Forelimb muscle (tissue), 1 donor: ENCODE measurements at places on chromosomes 4 and X.

GRCh38 chr4:175125410-175126068, 207.4 kb downstream of the ADAM29 start:
- no peak for DNase-seq

DNA sequence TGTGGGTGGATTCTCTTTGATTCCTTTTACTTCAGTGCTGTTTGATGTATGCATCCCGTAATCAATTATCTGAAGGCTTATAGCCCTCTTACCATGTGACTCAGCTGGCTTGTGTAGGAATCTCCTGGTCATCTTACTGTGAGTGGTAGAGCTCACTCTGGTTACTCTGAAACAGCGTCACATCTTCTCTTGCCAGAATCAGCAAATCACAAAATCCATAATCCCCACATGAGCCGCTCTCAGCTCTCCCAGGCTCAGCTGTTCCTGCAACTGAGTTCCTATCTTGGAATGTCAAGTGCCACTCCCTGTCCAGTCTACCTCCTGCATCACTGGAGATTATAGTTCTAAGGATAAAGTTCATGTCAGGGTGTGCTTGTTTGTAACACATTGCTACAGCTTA, 278.0 kb downstream of the FBXO8 start:
- no peak for DNase-seq

DNA sequence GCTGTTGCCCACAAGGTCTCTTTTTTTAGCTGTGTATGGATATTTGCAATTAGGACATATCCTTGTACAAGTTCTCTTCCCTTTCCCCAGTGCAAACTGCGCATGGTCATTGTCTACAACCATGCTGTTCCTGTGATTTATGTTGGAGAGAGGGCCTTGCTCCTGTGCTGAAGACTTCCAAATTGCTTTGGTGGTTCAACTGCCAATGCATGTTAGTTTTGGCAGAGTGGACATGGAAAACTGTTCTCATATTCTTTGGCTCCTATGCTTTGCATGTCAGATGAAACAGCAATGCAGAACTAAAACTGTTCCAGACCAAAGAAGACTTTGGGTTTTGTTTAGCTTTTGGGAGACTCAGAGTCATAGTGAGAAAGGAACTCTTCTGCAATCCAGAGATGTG, 148.8 kb upstream of the EDNRA start:
- DNase-seq: no peak

GRCh38 chr4:91434631-91435030, 869.1 kb upstream of the GRID2 start:
- DNase-seq: peak; percentile 5

DNA sequence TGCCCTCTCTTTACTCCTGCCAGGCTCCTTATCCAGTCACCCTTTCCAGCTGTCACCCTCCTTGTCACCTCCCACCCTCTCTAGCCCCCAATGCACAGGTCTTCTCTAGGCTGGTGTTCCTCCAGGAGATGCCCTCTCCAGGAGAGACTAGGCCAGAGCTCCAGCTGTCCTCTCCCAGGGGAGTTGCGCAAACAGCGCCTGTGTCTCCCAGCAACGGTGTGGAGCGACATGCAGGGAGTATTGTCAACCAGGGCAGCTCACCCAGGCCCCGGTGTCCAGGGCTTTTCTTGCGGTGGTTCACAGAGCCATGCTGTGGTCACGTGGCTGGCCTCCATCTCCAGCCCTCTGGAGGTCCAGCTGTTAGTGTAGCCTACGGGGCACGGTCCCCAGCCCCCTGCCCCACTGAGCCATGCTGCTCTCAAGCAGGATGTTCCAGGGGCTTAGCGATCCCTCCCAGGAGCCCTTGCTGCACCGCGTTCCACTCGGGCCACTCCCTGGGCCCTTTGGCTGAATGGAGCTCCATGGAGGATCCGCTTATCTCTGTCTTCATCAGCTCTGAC, 34.8 kb downstream of the CCNQ start:
- no peak for DNase-seq

- DNase-seq: no peak
Measured at GRCh38 chr4:136650541-136651277, 881.6 kb downstream of the PCDH18 start.

- no peak for DNase-seq
Measured at GRCh38 chr4:2936773-2937145, 26.4 kb downstream of the NOP14 start.

DNA sequence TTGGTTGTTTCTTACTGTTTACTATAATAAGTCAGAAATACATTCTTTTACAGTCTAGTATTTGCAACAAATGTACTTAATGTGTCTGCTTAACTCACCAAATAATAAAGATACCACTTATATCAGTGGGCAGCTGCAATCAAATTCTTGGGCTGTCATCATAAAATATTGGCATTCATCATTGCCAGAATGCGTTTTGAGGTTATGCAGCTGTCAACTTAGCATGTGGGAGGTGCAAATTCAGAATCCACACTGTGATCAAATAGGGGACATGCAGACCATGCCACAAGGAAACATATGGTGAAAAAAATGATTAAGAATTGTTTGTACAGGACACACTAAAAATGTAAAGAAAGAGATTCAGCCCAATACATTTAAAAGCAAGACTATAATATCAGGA, 86.5 kb downstream of the HCCS start:
- DNase-seq: no peak

DNA sequence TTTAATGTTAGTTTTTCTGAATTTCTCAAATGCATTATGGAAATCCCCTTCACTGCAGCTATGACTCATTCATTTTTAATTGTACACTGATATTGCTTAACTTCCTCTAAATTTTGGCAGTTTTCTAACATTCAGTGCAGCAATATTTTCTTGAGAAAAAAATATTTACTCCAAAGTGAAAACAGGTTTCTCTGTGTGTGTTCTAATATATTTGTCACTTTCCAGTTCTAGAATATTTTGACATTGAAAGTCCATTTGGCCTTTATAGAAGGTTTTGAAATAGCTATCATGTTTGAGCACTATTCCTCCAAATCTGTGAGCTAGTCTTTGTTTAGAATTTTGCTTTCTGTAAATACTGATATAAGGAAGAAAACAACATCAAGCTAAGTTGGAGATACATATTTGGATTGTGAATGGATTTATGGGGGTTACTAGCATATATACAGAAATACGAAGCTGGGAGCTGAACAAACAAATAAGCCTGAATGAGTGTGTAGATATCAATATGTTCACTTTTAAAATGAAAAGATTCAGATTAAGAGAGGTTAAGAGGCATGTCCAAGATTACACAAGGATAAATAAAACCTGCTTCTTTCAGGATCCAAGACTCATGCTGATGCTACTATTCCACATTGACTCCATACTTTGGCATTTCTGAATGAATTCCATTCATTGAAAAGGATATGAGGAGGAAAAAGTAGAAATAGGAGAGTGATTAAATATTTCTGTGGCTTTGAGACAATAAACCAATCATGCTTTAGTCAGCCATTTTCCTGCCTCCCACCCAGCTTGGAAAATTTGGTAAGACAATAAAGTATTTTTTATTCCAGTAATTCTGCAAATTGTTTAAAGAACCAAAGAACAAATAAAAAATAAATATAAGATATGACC, 57.3 kb upstream of the SLIT2 start:
- DNase-seq: no peak

- no peak for DNase-seq
Measured at GRCh38 chrX:40912166-40912565, 173.1 kb upstream of the USP9X start.

DNA sequence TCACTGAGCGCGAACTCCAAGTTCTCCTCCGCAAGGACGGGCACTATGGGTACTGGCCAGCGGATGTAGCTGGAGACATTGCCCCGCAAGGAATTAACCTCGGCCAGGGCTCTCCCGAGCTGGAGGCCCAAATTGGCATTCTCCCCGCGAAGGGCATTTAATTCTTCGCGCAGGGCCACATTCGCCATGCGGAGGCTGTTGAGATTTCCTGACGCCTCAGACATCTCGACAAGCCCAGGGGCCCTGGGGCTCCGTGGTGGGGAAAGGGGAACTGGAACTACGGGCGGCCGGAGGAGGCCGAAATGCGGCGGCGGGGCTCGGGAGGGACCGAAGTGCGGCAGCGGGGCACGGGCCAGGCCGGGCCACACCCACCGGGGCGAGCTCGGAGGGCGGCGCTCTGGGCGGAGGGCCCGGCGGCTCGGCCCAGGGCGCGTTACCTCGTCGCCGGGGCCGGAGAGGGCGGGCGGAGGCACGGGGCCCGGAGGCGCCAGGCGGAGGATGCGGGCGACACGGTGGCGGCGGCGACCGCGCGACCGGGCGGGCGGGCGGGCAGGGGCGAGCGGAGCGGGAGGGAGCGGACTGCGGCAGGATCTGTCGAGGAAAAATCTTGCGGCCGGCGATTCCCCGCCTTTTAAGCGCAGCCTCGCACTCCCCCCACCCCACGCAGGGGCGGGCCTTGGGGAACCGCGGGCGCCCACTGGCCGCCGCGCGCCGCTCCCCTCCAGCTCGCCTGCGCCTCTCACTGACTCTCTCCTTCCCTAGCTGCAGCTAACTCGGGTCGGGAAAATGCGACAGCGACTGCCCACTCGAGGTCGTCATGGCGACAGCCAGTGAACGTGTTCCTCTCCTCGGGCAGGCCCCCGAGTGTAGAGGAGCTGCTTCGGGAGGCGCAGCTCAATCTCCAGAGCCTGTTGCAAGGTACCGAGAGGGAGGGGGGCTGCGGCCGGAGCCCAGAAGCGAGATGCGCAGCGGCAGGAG, at the start of gene RTL5:
Gene RTL5, minus strand, starts transcription at position 599 of the 978 bp plus-strand sequence.
- DNase-seq: peak; percentile 72

DNA sequence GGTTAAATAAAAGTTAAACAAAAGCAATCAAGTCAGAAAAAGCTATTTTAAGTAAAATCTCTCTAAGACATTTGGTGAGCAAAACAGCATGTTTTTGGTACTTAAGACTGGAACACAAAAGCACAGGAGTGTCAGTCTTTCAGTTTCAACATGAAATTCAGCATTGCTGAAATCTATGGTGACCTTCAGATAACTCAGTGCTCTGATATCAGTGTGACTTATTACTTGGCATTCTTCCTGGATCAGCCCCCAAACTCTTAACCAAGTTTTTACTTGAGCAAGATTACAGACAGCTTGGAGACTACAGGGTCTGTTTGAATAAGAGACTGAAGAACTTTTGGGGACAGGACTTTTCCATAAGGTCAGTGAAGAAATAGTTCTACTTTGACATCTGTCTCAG, 437.2 kb downstream of the RAPGEF2 start:
- no peak for DNase-seq

DNA sequence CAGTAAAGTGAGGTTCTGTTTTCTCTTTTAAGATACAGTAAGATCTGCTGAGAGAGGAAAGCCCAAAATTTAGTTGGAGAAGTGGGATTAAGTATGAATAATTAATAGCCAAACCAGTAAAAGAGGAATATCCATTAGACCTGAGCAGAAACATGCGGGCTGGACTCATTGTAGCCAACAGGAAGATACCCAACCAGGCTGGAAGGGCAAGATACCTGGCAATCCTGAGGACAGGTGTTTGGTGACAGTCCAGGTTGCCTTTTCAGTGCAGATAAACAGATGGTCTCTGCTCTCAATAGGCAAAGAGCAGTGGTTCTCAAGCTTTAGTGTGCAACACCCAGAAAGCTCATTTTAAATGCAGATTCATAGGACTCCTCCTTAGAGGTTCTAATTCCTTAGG, 980.8 kb upstream of the GRID2 start:
- no peak for DNase-seq

- DNase-seq: no peak
Measured at GRCh38 chr4:40848251-40848650, 98.5 kb downstream of the NSUN7 start.

DNA sequence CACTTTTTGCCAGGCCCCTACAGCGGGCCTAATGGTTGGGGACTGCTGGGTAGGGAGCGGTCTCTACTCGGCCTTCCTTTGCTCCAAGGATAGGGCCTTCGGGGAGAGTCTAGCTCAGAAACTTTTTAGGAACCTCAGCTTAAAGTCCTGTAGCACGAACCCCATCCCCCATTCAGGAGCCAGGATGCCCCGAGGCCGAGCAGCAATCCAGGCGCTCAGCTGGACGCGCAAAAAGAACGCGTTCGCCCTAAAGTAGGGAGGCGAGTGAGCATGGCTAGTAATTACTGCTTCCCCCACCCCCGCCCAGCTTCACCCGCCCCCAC, 9.7 kb downstream of the POU4F2 start:
- no peak for DNase-seq

DNA sequence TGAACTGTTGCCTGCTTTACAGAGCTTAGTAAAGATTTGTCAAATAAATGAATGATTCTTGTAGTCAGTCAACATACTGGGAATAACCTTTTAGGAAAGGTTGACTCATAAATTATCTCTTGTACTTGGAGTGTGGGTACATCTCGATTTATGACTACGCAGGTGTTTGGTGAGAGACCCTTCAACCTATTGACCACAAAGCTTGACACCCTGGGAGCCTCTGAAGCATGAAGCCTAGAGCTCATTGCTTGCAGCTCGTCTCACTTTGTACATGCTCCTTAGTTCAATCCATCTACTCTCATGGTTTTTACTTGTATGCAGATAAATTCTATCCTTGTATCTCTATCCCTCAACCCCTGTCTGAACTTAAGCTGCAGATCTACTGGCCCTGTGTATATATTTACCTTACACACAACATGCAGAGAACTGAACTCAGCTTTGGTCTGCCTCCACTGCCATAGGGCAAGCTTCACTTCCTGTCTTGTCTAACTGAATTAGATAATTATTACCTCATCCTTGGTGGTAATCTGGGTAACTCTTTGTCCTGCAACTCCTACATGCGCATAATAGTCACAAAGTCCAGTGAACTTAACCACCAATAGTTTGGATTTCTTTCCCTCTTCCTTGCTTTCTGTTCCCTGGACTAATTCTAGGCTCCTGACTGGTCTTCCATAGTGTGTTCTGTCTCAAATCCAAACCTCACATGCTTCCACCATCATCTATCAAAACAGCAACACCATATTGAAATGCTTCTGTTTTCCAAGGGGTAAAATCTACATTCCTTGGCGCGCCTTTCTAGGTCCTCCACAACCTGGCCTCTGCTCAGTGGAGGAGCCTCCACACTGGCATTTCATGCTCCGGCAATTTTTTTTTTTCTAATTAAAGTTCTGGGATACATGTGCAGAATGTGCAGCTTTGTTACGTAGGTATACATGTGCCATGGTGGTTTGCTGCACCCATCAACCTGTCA, 32.2 kb upstream of the FAT1 start:
- DNase-seq: no peak

- no peak for DNase-seq
Measured at GRCh38 chr4:76527666-76528065, 92.6 kb downstream of the SHROOM3 start.

DNA sequence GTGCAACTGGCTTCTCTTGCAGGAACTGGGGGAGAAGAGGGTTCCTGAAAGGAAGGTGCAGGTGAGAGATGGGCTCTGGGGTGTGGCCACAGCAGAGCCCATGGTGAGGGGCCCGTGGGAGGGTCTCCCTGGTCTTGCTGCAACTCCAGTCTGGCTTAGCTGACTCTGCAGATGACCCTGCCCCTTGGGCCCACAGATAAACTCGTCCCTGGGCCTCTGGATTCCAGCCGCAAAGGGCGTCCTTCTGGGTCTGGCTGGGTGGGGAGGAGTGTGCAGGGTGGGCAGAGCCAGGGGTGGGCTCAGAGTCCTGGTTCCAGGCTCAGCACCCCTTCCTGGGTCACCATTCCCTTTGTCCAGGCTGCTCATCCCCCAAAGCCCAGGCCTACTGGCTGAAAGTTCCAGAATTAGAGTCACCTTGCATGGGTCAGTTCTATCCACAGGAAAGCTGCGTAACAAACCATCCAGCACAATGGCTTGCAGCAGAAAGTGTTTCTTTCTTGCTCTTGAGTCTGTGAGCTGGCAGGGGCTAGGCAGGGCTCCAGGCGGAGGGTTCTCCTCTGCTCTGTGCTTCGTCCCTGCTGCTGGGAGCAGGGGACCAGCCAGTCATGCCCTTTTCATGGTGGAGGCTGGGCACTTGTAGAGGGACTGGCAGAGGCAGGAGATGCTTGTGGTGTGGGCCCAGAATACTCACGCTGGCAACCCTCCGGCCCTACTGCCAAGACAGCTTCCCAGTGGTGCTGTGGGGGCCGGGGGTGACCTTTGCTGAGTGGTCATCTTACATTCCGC, 43.5 kb upstream of the ADRA2C start:
- DNase-seq: no peak
